GM12878 (cell line): ENCODE measurements at places on chromosomes 1 and 21.
A peak's percentile ranks its signal among the peaks of the same experiment; 100 is the strongest.

DNA sequence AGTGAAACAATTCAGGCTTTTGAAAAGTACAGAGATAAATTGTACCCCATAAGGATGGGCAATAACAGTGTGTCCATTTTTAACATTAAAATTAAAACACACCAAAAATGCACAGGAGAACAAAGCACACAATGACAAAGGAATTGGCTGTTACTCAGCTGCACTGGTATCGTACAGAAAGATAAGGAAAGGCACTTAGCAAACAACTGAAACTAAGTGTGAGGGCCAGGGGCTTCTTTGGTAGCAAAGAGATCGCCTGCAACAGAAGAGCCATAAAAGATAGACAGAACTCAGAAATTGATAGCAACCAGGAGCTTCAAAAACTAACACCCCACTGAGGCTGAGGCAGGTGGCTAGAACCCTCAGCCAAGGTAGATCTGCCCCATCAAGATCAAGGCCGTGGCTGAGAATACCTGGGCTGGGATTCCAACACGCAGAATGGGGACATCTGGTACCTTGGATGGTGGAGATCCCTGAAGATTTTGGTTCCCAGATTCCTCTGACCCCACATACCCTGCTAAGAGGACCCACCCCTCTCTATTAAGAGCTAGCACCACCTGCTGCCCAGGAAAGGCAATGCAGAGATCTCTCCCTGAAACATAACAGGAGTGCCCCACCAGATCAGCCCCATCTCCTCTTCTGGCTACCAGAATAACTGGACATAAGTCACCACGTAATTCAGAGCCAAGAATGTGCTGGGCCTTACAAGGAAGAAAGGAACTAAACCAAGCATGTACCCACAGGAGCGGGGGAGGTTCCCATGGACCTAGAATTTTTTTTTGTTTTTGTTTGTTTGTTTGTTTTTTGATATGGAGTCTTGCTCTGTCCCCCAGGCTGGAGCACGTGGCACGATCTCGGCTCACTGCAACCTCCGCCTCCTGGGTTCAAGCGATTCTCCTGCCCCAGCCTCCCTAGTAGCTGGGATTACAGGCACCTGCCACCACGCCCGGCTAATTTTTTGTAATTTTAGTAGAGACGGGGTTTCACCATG lies 16.2 kb downstream of the PLEKHO1 start:
- no peak for DNase-seq

- no peak for DNase-seq
Measured at GRCh38 chr1:84737590-84737989, 47.3 kb upstream of the SSX2IP start.

DNA sequence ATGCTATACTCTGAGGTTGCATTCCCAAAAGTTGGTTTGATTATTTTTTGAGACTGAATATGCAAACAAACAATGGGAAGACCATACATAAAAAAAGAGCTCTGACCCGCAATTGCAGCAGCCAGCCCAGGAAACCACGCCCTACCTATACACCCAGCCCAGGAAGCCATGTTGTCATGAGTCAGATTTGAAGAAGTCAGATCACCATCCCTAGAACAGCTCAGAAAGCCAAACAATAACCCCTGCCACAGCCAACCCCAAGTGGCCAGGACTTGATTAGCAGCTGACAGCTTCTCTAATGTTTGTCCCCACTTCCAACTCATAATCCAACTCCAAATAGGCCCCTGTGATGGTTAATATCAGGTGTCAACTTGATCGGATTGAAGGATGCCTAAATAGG lies 621.9 kb downstream of the NPHP4 start:
- no peak for DNase-seq

DNA sequence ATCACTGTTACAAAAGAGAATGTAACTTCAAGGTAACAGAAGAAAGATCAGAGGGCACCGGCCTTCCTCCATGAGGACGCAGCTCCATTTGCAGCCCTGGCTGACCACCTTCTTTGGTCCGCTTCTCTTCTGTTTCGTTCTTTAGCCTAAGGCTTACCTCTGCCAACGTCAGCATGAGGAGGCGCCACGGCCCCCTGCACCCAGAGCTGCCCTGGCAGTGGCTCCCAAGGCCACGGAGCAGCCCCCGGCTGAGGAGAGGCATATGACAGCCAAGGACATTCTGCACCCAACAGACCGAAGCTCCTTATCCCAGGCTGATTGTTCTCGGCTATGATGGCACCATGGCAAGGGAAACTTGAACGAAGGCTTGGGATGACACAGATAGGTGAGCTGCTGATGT lies 250.3 kb downstream of the TOMM20 start:
- no peak for DNase-seq

- no peak for DNase-seq
Measured at GRCh38 chr21:14947613-14948160, 117.1 kb downstream of the NRIP1 start.

- DNase-seq: peak; percentile 20
Measured at GRCh38 chr1:119564548-119564947, 57.5 kb downstream of the HSD3B1 start.

DNA sequence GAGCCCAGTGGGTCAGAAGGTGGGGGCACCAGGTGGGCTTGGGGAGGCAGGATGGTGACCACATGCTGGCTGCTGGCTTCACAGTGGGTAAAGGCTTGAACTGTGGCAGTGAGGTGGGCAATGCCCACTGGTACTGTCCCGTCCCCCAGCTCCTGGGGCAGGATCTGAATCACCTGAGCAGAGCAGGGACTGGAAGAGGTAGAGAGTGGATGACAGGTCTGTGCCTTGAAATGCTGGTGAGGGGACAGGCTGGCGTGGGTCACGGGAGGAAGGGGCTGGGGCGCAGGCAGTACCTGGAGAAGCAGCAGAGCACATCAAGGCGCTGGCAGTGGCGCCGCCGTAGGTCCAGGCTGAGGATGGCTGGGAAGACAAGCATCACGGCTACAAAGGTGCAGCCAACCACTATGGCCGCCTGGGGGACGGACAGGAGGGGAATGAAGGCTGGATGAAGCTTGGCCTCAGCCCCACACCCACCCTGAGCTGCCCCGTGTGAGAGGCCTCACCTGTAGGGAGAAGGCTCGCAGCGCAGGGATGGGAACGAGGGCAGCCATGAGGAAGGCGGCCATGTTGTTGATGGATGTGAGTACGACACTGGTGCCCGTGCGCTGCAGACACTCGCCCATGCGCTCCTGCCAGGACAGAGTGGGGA lies 14.9 kb downstream of the PTCH2 start:
- no peak for DNase-seq

- DNase-seq: no peak
Measured at GRCh38 chr1:198543670-198544260, 3.3 kb upstream of the ATP6V1G3 start.

- DNase-seq: peak; percentile 30
Measured at GRCh38 chr1:236303675-236304074, 21.9 kb upstream of the ERO1B start.

- DNase-seq: no peak
Measured at GRCh38 chr1:69528376-69528775, 39.3 kb upstream of the LRRC7 start.
